ENCODE measurements at places on chromosomes 6 and 20.
A peak's percentile ranks its signal among the peaks of the same experiment; 100 is the strongest.

DNA sequence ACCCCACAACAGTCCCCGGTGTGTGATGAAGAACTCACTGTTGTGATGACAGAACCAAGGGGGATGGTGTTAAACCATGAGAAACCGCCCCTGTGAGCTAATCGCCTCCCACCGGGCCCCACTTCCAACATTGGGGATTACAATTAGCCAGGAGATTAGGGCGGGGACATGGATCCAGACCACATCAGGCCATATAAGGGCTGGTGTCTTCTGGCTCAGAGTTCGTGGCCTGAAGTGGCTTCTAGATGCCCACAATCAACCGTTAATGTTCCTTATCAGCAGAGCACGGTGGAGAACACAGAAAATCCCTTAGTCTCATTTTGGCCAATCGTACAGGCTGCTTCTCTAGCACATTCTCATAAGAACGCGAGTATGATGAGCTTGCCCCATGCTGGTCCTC, 10.9 kb upstream of the MAS1 start:
- no peak for DNase-seq

- DNase-seq = no peak
These were observed 6.3 kb upstream of the HDDC2 start for GRCh38 chr6:125307964-125308615.

GRCh38 chr20:1319051-1319450, 9.9 kb downstream of the SDCBP2 start:
- no peak for DNase-seq

- DNase-seq = no peak
These were observed 29.2 kb upstream of the HTR1B start for GRCh38 chr6:77492530-77492929.

GRCh38 chr20:62738025-62738881, 29.6 kb downstream of the NTSR1 start:
- DNase-seq = no peak

- no peak for DNase-seq
These were observed 23.1 kb downstream of the AAR2 start for GRCh38 chr20:36259177-36260061.

GRCh38 chr20:19008497-19008896, 194.9 kb downstream of the SCP2D1 start:
- no peak for DNase-seq

DNA sequence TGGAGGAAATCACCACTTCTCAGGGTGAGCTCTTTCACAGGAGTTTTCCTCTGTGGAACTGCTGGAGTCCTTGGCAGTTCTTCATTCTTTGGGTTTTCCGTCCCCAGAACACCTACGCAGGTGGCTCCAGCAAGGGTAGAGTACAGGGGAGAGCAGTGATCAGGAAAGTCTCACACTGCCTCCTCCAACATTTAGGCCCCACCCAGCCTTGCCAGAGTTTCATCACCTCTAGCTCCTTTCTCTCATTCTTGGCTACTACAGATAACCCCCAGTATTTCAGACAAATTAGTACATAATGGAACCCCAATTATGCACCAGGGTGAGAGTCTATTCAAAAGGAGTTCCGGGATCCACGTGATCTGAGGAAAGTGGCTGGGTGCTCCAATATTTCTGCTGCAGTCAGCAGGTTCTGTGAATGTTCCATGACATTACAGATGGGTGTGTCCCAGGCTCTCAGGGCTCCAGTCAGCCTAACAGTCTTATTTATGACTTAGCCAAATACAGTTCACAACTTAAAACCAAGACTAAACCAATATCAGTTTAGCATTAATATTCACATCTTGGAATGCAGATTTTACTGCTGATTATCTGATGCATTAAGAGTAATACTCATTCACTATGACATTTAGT, 44.6 kb downstream of the GPR63 start:
- no peak for DNase-seq

DNA sequence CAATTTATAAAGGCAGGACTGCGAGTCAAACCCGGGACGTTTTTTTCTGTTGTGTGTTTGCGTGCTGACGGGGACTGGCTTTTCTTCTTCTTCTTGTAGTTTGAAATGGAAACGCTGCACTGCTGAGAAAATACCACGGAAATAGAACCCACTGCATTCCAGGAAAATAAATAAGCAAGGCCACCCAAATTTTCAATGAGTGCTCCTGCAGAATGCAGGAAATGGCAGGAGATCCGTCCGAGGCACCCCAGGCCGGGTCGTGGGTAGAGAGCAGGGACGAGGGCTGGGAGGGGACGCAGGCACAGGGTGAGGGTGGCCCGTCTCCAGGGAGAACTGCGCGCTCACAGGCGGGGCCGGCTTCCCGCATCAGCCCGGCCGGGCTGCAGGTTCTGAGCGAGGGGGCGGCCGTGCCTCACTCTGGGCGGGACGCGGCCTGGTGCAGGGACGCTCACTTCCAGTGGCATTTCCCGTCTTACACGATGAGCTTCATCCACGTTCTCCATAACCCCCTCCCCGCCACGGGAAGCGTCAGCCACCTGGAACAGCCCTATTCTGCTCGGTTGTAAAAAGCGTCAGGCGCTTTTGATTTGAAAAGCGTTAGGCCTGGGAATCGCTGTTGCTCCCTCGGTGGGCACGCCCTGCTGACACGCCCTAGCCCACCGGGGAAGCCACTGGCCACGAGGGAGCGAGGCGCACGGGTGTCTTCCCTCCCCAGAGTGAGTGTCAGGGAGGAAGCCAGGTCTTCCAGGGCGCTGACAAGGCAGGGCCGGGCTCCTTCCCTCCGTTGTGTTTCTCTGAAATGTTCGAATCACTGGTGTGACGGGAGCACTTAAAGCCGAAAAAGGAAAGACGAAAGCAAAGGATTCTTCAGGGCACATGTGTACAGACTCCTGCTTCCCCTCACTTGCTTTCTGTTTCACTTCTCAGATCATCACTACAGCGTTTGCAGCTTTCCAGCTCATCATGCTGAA, 17.9 kb upstream of the EXOC2 start:
- peak; percentile 27 for DNase-seq

DNA sequence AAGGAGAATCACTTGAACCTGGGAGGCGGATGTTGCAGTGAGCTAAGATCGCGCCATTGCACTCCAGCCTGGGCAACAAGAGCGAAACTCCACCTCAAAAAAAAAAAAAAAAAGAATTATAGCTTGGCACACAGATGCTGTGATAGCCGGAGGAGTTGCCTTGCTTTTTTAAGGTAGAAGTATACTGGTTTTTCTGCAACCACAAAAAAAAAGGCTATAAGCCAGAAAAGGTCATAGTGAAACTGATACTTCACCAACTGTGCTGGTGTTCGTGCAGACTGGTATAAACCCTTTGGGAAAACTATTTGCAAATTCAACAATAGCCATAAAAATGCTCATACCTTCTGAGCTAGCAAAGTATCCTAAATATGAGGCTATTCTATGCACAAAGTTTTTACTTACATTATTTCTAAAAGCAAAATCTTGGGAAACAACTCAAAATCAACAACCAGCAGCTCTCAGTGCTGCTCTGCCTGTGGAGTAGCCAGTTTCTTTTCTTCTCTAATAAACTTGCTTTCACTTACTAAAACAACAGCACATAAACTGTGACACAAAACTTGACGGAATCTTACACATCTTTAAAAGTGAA, 44.0 kb downstream of the B4GALT5 start:
- no peak for DNase-seq

DNA sequence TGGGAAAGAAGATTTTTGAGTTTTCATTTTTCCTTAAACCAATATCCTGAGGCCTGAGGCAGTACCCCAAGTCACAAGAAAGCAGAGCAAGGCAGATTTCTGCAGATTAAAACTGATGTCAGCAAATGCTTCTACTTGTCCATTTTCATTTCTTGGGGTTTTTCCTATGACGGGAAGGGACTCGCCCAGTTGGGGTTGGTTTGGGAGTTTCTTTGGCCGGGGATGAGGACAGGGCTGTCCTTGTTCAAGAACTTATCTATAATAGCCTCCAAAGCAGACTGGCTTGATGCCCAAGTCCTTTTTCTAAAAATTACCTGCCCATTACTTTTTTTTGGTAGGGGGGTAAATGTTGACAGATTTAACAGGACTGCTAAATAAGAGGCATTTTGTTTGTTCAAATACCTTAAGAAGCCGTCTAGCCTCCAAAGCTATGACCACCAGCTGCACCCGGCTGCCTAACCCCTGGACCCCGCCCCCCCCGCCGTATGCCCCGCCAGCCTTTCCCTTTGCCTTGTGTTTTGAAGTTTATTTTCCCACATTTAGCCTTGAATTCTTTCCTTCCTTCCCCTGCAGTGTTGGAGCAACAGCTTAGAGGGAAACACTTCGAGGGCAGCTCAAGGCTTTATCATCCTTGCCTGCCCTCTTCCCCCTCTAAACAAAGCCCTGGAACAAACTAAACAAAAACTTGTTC, 2.5 kb downstream of the KCNK5 start:
- DNase-seq = no peak

DNA sequence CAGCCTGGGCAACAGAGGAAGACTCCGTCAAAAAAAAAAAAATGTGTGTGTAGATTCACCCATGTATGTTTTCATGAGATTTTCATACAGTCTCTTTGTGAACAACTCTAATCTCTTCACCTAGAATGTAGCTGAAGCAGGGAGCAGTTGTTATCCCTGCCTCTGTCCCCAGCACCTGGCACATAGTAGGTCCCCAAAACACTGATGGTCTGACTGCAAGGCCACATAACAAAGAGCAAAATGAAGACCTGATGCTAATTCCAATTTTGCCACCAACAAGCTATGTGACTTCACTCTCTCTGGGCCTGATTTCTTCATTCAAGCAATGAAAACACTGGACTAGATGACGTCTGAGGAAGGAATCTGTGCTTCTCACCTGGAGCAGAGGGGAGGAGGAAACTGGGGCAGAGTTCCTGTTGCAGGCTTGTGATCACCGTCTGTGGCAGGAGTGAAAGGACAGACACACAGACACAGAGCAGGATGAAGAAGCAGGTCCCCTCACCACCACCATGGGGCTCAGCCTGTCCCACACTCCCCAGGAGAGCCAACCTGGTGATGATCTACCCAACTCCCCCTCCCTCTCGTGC, 4.6 kb downstream of the SLC44A4 start:
- no peak for DNase-seq

DNA sequence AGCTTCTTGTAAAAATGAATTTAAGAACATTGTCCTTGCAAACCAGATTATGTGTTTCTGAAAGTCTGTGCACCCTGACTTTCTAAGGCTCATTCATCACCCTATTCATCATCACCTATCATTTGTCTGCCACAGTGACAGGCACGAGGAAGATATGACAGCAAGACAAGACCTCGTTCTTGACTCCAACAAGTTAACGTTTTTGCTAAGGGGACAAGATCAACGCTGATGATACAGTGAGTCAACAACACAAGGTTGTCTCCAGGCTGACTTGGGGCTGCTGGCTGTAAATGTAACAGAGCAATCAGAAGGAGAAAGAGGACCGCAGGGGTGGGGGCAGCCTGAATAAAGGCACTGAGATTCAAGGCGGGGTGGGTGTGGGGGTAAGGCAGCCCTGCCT, 94.2 kb downstream of the FOXC1 start:
- no peak for DNase-seq

GRCh38 chr20:48284837-48285236, 499.6 kb upstream of the SULF2 start:
- DNase-seq = no peak

DNA sequence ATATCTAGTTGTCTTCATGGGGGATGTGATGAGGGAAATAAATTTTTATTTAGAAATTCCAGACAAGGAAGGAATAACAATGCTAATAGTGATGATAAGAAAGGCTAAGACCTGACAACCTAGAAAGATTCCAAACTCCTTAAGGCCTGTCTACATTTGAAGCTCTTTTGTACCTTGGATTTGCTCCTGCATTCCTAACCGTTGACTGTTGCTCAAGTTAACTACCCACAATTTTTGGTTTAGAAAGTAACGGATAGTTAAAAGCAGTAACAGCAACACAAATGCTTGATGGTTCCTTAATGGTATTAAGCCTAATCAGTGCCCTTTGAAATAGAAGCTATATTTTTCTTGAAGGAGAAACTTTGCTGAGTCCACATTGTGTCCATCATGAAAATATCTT, 52.9 kb downstream of the TRMT11 start:
- no peak for DNase-seq

- DNase-seq = no peak
These were observed 519.6 kb downstream of the DOK5 start for GRCh38 chr20:54995011-54995410.

DNA sequence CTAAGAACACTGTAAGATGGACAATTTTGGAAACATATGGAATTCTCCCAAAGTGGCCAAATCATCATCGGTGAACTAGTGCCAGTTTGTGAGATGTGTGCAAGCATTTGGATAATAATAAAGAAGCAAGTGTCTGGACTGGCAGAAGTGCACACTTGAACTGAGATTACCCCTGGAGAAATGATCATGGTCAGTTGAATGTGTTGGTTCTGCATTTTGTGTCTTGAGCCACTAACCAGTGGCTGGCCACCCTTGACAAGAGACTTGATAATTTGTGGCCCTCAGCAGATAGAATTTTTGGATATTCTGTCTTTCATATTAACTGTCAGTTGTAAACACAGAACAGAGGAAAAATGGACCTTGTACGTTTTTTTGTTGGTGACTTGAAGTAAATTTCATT, 37.4 kb downstream of the CITED2 start:
- DNase-seq = no peak

DNA sequence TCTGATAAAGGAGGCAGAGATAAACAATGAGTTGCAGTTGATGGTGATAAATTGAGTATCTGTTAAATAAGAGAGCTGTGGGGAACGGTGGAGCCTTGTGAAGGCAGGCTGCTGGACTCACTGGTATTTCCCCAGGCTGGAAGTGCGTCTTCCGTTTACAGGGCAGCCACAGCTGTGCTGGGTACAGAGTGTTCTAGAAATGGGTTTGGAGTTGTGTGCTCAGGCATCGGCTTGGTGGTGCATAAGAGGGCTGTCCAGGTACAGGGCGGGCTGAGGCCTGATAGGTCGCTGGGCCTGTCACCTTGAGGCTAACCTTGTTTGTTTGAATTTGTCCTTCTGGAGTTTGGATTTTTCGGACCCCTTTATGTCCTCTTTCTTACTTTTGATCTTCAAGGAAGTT, 39.3 kb downstream of the ARID1B start:
- DNase-seq = no peak

DNA sequence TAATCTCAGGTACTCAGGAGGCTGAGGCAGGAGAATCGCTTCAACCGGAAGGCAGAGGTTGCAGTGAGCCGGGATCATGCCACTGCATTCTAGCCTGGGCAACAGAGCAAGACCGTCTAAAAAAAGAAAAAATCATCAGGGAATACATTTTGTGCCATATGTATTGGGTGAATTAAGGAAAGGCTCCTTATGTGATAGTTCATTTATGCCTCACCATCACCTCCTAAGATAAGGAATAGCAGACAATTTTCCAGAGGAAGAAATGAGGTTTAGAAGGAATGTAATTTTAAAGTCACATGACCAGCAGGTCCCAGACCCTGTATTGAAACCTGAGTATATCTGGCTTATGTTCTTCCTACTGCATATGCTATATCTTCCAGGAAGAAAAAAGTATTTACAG, 93.9 kb upstream of the FOXC1 start:
- DNase-seq = no peak

GRCh38 chr6:148981515-148981914, 234.7 kb downstream of the UST start:
- no peak for DNase-seq

Measured in activated CD4-positive, CD25-positive, alpha-beta regulatory T cell (primary cell).